Astrocyte of the hippocampus (primary cell): ENCODE measurements at places on chromosomes 1 and 21.

- peak; percentile 93 for DNase-seq
Measured at GRCh38 chr21:43333298-43334062, 93.5 kb downstream of the SIK1 start.

- peak; percentile 94 for DNase-seq
Measured at GRCh38 chr1:153548722-153549688, at the start of gene S100A3. S100A3 (minus strand) TSS chr1:153549258; CDS start chr1:153548485, 773 bp downstream.

GRCh38 chr1:1124508-1124785 lies 8.6 kb upstream of the C1orf159 start:
- DNase-seq, result no peak

DNA sequence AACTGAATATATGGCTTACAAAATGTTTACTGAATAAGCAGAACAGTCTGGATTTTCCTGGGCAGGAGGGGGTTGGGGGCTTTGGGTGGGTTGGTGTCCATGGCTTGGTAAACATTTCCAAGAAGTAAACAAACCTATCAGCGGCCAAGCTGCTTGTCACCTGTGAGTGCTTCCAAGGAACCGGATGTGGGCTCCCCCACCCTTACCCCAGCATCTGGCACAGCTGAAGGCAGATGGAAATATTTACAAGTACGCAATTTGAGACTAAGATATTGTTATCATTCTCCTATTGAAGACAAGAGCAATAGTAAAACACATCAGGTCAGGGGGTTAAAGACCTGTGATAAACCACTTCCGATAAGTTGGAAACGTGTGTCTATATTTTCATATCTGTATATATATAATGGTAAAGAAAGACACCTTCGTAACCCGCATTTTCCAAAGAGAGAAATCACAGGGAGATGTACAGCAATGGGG lies at the start of gene CLCA1:
TSS of gene CLCA1 (plus strand) at position 427 of the 477 bp plus-strand sequence. CDS start at position 472, 45 bp downstream.
- DNase-seq, result no peak

- DNase-seq, result no peak
Measured at GRCh38 chr1:29647581-29647980, 411.3 kb downstream of the PTPRU start.

- peak; percentile 61 for DNase-seq
Measured at GRCh38 chr1:214637722-214638458, 34.9 kb downstream of the CENPF start.

DNA sequence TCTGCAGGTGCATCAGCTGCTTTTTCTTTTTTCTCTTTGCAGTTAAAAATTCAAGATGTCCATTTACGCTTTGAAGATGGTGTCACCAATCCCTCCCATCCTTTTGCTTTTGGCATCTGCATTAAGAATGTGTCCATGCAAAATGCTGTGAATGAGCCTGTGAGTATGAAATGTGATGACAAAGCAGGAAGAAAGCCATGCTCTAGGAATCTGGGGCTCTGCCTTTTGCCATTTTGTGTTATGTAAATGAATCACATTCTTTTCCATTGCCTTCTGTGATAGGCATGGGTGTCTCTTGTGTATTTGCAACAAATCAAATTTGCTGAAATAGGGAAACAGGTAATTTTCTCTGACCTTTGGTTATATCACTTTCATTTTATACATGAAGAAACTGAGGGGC lies 19.4 kb downstream of the VPS13D start:
- peak; percentile 31 for DNase-seq

- DNase-seq, result peak; percentile 66
Measured at GRCh38 chr1:222754366-222755139, 17.6 kb downstream of the FAM177B start.

DNA sequence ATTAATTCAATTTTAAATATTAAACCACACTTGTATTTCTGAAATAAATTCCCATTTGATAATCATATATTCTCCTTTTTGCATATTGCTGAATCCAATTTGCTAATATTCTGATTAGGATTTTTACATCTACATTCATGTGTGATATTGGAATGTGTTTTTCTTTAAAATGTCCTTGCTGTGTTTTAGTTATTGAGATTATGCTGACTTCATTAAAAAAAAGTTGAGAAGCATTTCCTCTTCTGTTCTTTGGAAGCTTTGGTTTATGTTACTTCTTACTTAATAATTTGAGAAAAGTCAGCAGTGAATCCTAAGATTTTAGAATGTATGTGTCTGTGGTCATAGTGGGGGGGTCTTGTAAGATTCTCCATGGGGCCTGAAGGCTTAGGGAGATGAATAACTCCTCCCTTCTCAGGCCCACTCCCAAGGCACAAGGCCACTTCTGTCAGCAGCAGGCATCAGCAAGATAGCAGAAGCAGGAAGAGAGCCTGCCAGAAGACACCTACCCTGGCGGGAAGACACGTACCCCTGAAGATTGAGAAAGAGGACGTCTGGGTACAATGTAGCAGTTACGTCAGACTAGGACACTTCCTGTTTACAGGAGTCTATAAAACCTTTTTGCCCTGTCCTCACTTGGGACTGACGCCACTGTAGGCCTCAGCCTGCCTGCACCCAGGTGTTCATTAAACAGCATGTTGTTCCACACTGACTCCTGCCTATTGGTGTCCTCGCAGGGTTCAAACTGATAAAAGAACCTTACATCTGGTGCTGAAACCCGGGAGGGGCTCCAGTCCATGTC lies 56.9 kb downstream of the ODF2L start:
- DNase-seq, result no peak

- peak; percentile 84 for DNase-seq
Measured at GRCh38 chr1:237864338-237865244, 26.1 kb downstream of the ZP4 start.

- DNase-seq, result no peak
Measured at GRCh38 chr1:220895412-220895946, 16.2 kb downstream of the HLX start.

DNA sequence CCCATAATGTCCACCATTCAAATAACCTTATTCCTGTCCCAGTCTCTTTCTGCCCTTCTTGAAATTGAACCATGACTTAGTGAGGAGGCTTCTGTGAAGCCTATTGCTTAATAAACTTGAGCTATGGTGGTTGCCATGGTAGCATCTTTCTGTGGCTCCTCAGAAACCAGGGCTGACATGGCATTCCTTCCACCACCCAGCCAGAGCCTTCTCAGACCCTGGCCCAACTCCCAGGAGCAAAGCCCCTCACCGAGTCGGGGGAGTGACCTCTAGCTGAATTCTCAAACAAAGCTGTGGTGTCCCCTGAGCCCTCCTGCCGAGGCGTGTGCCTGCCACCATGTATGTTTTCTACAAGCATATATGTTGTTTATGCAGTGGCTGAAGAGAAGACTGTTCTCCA lies 259.1 kb downstream of the CACNA1E start:
- DNase-seq, result peak; percentile 69

DNA sequence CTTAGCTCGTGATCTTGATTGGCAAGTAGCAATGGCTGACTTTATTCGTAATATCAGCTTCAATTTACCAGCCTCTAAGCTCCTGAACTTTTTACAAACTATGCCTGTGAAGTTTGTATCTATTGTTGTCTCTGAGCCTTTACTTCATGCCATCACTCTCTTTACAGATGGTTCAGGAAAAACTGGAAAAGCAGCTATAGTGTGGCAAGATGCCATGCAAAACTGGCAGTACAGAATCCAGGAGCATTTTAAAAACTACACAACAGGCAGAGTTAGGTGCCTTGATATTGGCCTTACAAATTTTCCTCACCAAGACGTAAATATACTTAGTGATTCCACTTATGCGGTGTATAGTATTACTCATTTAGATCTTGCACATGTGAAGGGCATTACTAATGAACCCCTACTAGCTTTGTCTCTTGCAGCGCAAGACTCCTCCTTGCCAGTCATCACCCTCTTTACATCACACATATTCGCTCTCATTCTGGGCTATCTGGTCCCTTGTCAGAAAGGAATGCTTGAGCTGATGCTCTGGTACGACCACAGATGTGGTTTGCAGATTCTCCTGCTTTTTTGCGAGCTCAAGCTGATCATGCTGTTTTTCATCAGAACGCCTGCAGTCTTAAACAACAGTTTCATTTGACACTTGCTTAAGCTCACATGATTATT lies 36.3 kb downstream of the CLCA1 start:
- DNase-seq, result no peak

- no peak for DNase-seq
Measured at GRCh38 chr1:173562813-173563212, 40.1 kb downstream of the SLC9C2 start.

GRCh38 chr1:209505044-209505443 lies 78.5 kb upstream of the CAMK1G start:
- DNase-seq, result peak; percentile 33

- DNase-seq, result no peak
Measured at GRCh38 chr1:98196012-98196411, 275.2 kb upstream of the DPYD start.

DNA sequence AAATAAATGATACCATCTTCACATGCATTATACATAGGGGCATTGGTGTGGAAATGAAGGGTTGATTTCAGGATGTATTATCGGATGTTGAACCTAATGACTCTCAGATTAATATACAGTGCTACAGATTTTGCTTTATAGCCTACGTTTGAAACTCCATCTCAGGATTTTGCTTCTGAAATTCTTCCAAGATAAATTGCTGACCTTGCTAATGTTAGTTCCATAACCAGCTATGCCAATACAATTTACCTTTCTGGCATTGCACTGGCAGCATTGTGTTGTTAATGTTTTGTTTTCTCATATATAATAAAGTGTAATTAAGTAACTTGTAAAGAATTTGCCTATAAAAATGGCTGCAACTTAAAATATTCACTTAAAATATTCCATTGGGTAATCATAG lies 350.1 kb downstream of the CHRM3 start:
- no peak for DNase-seq

DNA sequence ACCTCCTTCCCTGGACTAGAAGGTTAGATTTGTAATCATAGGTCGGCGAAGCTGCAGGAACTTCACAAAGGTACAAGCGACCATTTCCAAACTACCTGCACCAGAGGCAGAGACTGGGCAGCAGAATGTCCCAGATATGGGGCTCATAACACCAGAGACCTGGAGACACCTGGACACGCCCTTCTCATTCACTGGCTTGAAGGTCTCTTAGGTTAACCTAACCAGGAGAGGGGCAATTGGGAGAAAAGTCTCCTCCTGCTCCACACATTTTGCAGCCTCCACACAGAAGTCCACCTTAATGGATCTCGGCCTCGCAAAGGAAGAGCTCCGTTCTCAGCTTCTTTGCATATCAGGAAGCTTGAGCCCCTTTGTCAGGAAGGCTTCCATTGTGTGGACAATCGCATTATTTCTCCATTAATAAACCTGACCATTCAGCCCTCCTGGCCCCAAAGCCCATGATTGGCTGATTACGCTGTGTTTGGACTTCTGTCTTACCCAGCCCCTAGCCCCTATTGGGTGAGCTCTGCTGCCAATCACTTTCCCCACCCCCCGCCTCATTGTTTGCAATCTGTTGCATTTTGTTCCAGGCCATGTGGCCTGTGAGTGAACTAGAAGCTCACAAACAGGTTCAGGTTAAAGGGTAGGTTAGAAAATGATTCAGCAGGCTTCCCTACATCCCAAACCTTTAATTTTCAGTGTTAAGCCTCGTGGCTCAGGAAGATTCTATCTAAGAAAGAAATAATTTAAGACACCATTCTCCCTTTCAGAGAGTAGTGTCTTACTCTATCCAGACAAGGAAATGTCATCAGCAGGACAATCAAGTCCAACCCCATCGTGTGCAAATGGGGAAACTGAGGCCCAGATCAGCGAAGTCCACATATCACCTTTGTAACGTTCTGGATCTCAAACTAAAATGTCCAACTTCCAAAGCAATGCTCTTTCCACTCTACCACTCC lies 2.8 kb downstream of the MYCL start:
- DNase-seq, result peak; percentile 87

DNA sequence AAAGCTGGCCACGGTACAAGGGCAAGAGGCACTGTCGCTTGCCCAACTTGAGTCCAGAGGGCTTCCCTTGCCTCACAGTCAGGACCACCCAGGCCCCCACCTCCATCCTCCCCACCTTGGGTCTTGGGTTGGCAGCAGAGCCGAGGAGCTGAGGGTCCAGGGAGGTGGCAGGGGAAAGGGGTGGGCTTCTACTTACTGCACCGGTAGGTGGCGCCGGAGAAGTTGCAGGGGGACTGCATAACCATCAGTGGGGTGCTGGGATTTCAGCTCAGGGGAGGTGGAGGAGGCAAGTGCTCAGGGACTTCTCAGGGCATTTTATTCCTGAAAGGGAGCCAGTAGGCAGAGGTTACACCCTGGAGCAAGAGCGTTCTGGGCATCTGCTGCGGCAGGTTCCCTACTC lies 44.0 kb downstream of the TRIM62 start:
- DNase-seq, result peak; percentile 51

DNA sequence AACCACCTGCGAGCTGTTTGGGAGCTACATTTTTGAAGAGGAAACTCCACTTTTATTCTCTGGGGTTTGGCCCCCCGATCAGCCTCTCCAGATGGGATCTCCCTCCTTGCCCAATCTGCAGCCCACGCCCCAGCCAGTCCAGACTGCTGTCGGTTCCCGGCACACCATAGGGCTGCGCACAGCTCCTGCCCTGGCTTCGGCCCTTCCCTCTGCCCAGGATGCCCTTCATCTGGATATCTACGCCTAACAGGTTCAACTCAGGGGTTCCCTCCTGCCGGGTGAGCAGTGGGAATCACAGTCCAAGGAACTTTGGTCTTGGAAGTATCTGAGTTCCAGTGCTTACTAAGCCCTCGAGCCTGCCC lies 135.3 kb downstream of the KAZN start:
- no peak for DNase-seq

DNA sequence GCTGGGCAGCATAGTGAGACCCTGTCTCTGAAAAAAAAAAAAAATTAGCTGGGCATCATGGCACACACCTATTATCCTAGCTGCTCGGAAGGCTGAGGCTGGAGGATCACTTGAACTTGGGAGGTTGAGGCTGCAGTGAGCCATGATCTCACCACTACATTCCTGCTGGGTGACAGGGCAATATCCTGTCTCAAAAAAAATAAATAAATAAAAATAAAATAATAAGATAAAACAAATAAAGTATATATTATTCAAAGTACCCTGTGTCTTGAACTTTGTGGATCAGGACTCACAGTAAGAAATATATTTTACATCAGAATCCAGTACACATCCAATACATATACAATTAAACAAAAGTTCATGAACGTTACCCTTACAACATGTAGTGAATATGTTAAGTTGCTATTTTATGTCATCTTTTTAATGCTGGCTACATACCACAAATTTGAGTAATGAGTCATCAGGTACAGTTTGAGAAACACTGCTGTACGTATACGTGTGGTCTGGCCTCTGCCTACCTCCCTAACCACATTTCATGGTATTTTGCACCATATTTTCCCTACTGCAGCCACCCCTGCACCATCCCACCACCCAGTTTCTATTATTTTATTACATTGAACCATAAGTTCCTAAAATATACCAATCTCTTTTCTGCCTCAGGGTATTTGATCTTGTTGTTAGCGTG lies 4.4 kb downstream of the NME7 start:
- DNase-seq, result peak; percentile 82

DNA sequence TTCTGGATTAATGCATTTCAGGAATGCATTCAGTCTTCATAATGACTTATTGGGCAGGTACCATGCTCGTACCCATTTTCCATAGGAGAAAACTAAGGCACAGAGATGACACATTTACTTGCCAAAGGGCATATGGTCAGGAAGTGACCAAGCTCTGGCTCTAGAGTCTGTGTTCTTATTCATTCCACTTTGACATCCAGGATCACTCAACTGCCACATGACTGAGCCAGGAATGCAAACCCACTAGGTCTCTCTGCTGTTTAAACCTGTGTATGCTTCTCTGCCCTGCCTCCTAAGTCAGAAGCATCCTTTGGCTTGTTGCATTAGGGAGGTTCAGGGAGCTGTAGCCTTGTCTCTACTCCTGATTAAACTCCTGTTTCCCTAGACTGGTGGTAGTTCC lies 7.5 kb downstream of the KAZN start:
- peak; percentile 13 for DNase-seq

GRCh38 chr21:42337830-42338728 lies 12.7 kb downstream of the TFF2 start:
- peak; percentile 61 for DNase-seq
